ENCODE measurements at places on chromosomes 1 and 21.

GRCh38 chr1:28306301-28306949 is 22.4 kb upstream of the MED18 start:
- no peak for DNase-seq

DNA sequence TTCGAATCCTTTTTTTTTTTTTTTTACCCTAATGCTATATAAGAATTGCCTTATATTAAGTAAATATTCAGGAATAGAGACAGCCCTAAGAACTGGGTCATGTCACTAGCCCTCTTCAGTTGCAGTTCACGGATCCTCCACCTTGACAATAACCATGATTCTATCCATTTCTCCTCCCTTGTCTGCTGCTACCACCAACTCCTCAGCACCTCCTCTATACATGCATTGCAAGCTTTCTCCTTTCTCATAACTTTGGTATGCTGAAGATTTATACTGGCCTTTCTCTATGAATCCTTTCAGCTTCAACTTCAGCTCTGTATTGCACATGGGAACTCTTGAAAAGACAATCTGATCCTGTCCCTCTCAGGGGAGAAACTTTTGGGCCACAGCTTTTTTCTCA is 14.3 kb upstream of the DR1 start:
- no peak for DNase-seq

- DNase-seq = peak; percentile 14
These were observed 113.3 kb upstream of the PTGFR start for GRCh38 chr1:78377356-78377928.

DNA sequence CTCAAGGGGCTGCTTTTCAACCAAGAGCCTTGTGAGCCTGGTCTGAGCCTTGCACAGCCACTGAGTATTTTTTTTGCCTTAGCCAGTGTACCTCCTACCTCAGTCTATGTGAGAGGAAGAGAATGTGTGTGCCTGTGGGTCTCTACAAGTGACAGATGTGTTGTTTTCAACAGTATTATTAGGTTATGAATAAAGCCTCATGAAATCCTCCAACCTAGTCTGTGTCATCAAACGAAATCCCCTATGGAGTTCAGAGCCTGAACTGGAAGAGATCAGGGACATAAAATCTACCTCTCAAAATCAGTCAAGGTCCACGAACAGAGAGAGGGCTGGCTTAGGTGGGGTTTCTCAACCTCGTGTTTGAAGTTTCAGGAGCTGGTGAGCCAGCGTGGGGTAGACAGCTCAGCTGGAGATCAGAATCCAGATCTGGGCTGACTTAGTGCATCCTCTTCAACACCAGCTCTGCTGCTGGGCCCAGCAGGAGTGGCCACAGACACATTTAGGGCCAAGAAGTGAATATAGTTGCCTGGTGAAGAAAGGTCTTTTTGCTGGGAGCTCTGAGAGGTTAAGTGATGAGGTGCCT is 8.2 kb downstream of the XKR8 start:
- DNase-seq = no peak

DNA sequence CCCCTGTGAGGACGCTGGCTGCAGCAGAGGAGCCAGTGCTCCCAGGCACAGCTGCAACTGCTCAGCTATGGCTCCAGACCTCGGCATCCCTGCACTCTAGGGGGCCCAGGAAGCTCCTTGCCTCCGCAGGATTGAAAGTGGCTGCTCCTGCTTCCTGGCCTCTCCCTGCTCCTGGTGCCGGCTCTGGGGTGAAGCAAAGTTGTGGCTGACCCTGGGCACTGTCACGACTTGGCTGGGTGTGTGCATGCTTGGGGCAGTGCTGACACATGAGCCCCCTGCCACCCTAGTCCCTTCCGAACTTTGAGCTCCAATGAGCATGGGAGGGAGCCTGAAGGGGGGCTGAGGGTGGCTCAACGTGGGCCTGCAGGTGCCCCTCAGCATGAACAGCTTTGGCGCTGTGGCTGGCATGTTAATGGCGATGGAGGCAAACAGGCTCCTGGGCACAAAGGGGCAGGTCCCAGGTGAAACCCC is 1512.2 kb downstream of the KCNT2 start:
- no peak for DNase-seq

DNA sequence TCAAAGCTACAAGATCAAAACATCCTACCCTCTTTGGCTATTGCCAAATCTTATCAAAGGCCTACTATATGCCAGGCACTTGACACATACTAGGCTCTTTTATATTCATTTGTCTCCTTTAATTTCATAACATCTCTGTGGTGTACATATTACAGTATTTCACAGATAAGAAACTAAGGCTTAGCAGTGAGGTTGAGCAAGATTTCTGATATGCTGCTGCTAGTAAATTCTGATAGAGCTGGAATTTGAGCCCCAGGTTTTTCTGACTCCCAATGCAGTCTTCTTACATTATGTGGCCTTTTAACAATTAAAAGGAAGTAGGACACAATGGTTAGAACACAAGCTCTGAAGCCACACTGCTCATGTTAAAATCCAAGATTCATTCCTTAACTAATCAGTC is 16.8 kb downstream of the CCDC185 start:
- no peak for DNase-seq

- no peak for DNase-seq
These were observed 23.2 kb upstream of the WDR26 start for GRCh38 chr1:224457782-224458144.

All from foreskin keratinocyte (primary cell).